Fibroblast of the aortic adventitia (primary cell): ENCODE measurements at places on chromosomes 2 and 18. TPM values are rescaled to one million over a fixed set of nuclear protein-coding genes. Genes with fewer than 3 reads are reported as not detected.

DNA sequence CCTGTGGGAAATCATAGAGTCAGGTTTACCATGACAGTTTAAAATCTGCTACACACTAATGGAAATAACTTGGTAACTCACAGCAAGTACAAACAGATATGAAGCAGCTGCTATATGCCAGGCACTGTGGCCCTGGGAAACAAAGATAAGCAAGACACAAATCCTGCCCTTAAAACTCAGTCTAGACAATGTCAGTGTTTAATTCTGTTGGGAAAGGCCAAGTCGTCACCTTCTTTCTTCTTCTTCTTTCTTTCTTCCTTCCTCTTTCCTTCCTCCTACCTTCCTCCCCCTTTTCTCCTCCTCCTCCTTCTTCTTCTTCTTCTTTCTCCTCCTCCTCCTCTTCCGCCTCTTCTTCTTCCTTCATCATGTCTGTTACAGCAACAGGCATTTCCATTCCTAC, 26.8 kb downstream of the PLEK start:
- DNase-seq = no peak

DNA sequence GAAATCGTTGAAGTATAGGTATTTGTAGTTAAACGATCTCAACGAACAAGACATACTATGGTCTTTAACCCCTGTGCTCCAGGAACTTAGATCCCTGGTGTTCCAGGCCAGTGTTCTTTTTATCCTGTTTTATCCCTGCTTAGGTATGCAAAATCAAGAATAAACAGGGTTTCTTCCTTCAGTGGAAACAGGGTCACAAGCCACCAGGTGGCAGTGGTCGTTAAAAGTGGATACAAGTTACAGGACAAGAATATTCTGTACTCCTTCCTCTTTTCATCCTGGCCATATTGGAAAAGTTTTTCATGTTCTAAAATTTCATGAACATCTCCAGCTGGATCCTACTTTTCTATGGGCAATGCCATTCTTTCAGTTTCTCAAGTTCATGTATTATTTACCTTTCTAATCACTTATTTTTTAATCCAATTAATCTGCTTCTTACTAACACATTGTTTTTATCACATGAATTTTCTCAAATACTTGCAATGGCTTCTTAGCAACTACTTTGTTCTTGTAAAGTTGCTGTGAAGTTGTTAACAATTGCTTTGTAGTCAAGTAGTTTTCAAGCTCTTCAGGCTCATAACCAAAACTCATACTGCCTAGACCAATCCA, 16.4 kb upstream of the HNMT start:
- DNase-seq = peak; percentile 86

GRCh38 chr2:199983534-199983933, 28.2 kb downstream of the MAIP1 start:
- DNase-seq = no peak

Gene TUBA3D
- total RNA-seq = not detected in 2 replicates

- DNase-seq = no peak
These were observed 581.5 kb upstream of the VRK2 start for GRCh38 chr2:57465067-57465466.

Gene DARS1
- 89.0 and 98.2 TPM in 2 replicates for total RNA-seq

Gene DSG4
- total RNA-seq = not detected in 2 replicates

Gene ALPI
- not detected in 2 replicates for total RNA-seq
